Activated CD4-positive, alpha-beta T cell treated with anti-CD3 and anti-CD28 coated beads, Interleukin-2, amount 50 U/mL, for 1 hour (primary cell): ENCODE measurements at places on chromosomes 7 and 10.

GRCh38 chr10:680146-680545 is 9.3 kb downstream of the DIP2C start:
- no peak for DNase-seq

DNA sequence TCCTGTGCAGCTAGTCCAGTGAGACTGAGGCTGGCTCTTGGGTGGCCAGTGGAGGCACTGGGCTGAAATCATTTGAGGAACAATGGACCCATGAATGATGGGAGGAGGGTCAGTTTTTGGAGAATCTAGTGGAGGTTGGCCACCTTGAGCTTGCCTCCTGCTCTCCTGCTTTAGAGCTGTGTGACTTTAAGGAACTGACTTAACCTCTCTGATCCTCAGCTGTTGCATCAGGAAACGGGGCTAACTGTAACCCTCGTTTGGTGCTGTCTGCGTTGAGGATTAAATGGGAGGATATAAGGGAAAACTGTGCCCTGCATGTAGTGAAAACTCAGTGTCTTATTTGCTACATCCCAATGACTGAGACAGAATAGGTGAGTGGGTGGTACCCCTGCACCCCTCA is 115.4 kb upstream of the PPIF start:
- DNase-seq: no peak

DNA sequence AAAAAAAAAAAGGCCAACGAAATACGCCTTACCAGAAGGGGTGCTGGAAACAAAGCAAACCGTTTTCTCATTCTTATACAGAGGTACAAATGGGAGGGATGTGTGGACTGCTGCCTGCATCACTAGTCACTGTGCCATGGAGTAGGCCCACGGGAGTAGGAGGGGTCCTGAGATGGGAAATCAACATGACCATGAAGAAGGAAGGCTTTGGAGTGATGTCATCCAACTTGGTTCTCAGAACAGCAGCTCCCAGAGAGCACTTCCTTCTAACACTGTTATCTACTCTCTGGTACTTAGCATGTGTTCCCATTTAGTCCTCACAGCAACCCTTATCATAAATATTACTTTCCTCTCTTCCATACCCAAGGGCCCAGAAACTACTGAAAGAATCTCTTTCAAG is 60.0 kb upstream of the LRGUK start:
- DNase-seq: no peak

DNA sequence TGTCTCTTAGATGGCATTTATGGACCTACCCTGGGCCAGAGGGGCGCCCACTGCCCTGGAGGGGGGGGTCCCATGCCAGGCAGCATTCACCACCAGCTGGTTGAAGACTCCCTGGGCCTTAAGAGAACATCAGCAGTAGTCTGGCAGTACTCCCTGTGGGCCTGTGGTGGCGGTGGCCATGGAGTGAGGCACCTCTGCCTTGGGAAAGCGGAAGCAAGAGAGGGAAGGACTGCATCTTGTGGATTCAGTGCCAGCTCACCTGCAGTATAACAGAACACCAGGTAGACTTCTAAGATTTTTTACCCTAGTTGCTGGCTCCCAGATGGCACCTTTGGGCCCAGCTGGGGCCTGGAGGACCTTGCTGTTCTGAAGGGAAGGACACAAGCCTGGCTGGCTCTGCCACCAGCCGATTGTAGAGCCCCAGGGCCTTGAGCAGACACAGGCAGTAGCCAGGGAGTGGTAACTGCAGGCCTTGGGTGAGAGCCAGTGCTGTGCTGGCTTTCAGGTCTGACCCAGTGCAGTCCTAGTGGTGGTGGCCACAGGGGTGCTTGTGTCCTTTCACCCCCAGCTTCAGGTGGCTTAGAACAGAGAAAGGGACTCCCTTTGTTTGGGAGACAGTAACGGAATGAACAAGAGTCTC is 15.8 kb downstream of the PLAC9 start:
- DNase-seq: no peak

GRCh38 chr7:156559001-156559400 is 81.6 kb upstream of the RNF32 start:
- DNase-seq: no peak

DNA sequence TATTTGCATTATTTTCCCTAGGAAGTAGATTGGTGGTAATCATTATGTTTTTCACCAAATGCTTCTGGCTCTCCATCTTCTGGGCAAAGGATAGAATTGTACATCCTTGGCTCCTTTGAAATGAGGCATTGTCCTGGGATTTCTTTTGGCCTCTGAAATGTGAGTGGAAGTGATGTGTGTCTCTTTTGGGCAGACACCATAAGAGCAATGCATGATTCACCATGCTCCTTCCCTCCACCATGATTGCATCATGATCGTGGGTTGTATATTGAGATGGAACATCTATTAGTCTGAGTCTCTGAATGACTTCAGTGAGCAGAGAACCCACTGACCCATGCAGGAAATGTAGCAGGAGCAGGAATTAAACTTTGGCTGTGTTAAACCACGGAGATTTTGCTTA is 49.2 kb downstream of the ADRA2A start:
- DNase-seq: no peak

GRCh38 chr10:5243521-5243987 is 46.9 kb downstream of the AKR1C4 start:
- DNase-seq: no peak

DNA sequence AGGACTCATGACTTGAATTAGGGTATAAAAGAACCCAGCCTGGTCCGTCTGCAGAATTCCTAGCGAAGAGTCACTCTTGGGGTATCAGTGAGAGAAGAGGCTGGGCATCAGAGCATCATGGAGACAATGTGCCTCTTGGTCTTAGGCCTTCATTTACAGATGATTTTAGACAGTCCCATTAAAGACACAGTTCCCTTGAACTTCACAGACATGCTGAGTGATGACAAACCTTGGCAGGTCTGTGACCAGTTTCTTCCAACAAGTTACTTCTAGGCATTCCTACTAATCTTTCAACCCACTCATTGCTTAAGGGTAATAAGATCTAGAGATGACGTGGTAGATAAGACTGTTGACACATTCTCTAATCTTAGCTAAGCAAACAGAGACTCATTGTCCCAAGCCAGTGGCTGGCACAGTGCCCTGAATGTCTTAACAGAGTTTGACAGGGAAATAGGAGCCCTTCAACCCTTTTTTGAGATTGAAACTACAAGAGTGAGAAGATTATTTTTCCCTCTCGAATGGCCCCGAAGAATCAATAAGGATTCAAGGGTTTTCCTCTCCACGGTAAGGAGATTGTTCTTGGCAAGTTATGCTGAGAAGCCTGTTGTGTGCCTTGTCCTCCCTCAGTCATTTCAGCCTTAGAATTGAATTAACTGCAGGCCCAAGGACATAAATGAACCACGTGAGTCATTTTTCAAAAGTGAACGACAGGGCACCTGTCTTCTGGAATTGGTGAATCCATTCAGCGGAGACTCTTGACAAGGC is 281.1 kb downstream of the CCDC3 start:
- no peak for DNase-seq

GRCh38 chr10:75165684-75166622 is 44.6 kb upstream of the VDAC2 start:
- no peak for DNase-seq

DNA sequence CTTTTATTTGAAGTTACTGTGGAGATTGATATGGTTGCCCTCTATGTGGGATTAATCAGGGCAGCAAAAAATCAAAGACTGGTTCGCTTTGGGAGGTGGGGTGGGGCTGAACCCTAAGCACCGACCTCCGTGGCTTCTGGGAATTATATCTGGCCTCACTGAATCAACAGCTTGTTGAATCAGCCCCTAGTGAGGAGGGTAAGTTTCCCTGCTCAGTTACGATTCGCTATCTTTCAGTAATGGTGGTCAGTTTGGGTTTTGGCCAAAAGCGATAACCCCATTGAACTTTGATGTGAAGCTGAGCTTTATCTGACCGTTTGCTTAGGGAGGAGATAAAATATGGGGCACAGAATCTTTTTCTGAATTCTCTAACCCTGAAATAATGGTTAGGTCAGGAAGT is 16.6 kb upstream of the ARPC1A start:
- no peak for DNase-seq
